ENCODE measurements at places on chromosomes 6 and 20.

GRCh38 chr6:161618831-161619454 lies 345.1 kb upstream of the AGPAT4 start:
- DNase-seq: no peak

DNA sequence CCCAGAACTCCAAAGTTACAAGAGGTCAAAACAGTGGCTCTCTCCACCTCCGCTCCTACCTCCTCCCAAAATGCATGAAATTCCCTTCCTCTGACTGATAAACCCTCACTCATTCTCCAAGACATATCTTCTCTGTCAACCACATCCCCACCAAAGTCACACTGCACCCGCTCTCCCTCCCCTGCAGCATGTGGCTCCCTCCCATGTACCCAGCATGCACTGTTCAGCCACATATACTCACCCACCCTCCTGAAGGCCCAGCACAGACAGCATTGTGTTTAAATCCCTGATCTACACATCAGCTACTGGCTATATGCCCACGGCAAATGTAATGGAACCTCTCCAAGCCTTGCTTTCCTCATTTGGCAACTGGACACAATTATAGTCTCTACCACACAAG lies 5.5 kb upstream of the POU5F1 start:
- no peak for DNase-seq

GRCh38 chr6:161138543-161139303 lies 135.1 kb downstream of the AGPAT4 start:
- DNase-seq: no peak

DNA sequence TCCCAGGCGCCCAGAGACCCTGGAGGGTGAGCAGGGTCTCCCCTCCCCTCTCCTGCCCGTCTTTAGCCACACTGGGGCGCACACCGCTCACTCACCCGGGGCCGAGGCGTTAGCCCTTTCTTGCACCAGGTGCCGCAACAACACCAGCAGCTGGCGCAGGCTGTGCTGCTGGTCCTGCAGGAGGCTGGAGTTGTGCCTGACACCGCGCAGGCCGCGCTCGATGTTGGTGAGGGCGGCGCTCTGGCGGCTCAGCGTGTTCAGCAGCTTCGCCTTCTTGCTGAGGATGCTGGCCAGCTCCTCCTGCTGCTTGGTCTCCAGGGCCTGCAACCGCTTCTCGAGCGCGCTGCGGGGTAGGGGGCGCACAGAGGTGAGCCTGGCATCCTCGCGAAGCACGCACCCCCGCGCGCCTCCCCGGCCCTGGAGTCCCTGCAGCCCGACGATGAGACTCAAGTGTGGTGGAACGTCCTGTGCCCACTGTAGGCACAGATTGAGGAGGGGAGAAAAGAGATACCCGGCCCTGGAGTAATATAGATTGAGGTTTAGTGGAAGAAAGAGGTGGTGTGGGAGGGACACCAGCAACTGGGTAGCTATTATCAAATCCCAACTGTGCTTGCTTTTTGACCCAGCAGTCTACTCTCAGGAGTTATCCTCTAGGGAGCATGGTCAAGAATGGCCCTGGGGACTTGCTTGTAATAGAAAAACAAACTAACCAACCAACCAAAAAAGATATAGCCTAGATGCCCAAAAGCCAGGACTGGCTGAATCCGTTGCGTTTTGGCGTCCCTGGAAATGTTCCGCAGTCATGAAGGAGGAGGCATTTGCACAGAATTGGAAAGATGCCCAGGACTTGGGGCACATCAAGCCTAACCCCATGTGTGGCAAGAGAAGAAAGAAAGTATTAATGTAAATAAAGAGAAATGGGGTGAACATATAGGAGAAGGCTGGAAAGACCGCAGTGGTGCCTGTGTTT lies 30.9 kb downstream of the ANGPT4 start:
- no peak for DNase-seq

GRCh38 chr6:149938571-149939355 lies 3.1 kb upstream of the ULBP2 start:
- DNase-seq: peak; percentile 30

DNA sequence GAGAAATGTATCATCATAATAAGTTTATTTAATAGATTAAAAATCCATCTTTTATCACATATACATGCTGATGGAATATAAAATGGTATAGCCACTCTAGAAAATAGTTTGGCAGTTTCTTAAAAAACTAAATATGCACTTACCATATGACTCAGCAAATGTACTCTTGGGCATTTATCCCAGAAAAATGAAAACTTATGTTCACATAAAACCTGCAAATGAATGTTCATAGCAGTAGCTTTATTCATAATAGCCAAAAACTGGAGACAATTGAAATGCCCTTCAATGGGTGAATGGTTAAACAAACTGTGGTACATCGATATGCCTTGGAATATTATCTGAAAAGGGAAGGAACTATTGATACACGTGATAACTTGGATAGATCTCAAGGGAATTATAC lies 6.4 kb upstream of the NCOA7 start:
- no peak for DNase-seq

DNA sequence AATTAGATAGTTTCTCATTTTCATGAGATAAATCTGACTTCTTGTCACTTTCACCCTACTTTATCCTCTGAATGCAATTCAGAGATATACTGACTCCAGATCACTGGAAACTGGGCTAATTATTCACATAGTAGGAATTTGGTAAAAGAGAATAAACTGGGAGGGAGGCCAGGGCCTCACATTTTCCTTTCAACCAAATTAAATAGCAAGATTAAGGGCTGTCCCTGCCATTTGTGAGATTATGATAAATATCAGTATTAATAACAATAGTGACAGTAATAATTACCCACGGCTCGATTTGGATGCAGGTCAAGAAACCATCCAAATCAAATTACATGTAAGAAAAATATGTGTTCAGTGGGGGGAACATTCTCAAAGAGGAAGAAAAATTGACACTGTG lies 140.5 kb downstream of the CD83 start:
- DNase-seq: no peak

DNA sequence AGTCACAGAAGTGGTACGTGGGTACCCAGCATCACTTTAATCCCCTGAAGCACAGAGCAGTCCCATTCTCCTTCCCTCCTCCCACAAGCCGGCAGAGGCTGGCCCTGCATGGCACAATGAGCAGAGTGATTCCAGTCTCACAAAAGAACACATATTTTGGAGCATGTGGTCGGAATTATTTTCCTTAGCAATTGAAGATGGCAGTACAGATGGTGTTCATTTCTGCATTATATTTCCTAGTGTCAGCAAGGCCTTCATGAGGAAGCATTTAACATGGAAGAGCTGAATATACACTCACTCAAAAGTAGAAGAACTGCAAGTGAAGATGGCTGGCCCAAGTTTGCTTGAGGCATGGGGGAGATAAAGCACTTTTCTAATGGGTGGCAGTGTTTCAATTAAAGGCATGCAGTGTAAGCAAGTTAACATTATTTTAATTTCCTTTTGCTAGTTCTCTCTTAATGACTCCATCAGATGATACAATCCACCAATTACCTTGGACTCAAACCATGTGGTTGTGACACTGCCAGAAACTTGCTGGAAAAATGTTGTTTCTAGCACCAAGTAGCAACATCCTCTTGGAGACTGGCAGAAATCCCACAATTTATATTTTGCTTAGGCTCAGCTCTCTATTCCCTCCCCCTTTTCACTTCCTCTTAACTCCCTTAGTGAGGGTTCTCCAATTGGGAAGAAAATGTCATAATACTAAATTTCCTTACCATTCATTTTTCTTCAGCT lies 74.4 kb downstream of the ARHGAP18 start:
- DNase-seq: peak; percentile 30

- DNase-seq: peak; percentile 91
Measured at GRCh38 chr6:32439602-32440214, at the start of gene HLA-DRA. Gene HLA-DRA, plus strand, starts transcription at chr6:32439887. Its CDS starts 64 bp downstream, at chr6:32439951.

DNA sequence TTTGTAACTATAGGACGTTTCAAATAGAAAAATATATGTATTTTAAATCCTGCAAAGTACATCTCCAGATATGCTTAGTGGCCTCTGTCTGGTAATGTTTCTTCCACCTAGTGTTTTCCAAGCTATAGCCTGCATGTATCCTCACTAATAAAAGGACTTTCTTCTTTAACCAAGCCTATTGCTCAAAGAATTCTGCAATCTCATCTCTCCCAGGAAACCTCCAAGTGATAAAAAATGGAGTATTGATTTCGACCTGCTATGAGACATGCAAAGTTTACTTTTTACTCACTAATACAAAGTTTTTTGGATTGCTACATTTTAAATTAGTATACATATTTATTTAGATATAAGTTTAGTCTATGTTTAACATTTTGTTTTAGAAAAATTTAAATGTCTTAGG lies 23.3 kb downstream of the ADGRB3 start:
- no peak for DNase-seq

DNA sequence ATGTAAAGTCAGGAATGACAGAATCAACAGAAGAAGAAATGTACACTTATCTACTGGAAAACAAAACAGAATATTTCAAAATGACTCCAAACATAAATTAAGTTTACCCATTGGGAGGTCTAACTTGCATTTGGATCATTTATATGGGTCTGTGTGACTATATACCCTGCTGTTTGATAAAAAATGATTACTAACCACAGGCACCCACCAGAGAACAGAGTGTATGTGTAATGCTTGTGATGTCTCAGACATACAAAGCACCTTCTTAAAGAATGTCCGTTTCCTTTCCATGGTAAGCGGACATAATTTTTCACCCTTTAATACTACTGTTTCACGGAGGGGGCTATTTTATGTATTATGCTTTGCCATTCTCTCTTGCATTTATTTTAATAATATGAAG lies 19.2 kb downstream of the SIM1 start:
- DNase-seq: no peak

DNA sequence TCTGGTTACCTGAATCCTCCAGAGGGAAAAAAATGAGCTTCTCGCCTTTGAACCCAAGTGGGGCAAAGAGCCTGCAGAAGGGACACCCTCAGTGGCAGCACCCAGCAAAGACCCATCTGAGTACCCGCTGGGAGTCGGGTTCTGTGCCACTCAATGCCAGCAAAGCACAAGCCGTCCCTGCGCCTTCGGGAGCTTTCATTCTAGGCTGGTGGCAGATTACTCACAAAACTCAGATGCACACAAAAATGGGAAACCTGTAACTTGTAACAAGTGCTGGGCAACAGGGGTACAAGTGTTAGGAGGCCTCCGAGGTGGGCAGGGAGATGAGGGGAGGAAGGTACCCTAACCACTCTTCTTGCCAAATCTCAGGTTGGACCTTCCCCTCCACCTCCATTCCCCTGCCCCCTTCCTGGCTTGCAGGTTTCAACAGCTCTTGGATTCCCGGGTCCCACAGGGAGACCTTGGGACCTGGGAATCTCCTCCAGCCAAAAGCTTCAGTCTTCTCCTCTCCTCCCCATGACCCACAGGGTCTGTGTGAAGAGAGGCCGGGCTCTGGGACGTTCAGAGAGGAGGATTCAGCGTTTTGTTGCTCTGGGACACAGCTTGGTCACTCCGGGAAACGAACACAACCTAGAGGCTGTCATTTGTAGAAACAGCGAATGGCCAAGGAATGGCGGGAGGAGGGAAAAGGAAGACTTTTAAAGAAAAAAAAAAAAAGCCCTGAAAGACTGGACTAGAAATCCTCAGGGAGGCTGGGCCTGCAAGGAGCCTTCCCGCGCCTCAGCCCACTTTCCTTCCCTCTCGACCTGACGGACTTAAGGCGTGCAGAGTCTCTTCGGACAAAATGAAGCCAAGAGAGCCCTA lies 1.2 kb upstream of the PARD6B start:
- no peak for DNase-seq

DNA sequence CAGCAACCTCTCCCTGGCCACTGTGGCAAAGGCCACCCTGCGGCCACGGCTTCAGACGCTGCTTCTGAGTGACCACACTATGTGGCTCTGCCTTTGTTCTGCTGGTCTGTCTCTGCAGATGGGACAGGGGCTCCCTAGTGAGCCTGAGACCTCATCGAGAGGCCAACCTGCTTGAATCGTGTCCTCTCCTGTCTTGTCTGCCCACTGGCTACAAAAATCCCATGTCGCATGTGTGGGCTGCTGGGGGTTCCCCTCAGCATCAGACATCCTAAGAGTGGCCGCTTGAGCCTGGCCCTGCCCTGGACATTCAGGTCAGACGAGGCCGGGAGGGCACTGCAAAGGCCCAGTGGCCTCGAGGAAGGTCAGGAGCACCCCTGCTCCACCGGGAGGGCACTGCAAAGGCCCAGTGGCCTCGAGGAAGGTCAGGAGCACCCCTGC lies 222.9 kb downstream of the DLL1 start:
- DNase-seq: no peak

- no peak for DNase-seq
Measured at GRCh38 chr6:112409311-112409710, 62.2 kb downstream of the RFPL4B start.

- DNase-seq: no peak
Measured at GRCh38 chr6:1756472-1757129, 146.9 kb downstream of the FOXC1 start.

GRCh38 chr6:166344240-166344639 lies 1.9 kb upstream of the SFT2D1 start:
- DNase-seq: no peak

GRCh38 chr6:38477680-38478260 lies 162.0 kb downstream of the BTBD9 start:
- peak; percentile 21 for DNase-seq

- DNase-seq: no peak
Measured at GRCh38 chr6:68497927-68498326, 137.2 kb upstream of the ADGRB3 start.

GRCh38 chr20:34925981-34926380 lies 29.6 kb downstream of the GSS start:
- no peak for DNase-seq

DNA sequence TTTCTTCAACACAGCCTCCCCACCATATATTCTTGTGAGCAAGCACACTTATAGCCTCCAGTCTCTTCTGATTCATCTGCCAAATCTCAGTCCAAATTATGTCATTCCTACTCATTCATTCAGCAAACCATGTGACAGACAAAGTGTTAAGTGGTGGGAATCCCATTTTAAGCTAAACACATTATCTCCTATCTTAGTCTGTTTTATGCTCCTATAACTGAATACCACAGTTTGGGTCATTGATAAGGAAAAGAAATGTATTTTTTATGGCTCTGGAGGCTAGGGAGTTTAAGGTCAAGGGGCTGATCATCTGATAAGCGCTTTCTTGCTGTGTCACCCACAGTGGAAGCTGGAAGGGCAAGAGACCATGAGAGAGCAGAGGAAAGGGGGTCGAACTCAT lies 23.9 kb upstream of the SMIM13 start:
- DNase-seq: peak; percentile 15

DNA sequence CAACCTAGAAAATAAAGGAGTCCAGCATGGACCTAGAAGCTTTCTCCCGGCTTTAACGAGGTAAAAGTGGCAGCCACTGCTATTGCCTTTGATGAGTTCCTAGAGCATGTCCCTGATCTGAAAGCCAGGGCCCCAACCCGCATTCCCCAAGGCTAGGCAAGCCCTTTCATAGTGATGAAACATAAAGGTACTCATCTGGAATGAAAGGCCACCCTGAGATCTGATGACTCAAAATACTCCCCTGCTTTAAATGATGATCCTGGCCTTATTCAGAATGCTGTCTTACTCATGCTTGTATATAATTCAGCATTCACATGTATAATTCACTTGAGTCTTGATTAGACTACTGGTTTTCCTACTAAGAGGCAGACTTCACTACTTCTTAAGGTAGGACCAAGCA lies 21.3 kb downstream of the TTPAL start:
- DNase-seq: no peak

- no peak for DNase-seq
Measured at GRCh38 chr6:142686507-142686887, 258.5 kb downstream of the HIVEP2 start.

Data from suppressor macrophage treated with lipopolysaccharide for 4 hours (primary cell).